ENCODE measurements at places on chromosomes 6 and 20.

- DNase-seq: no peak
Measured at GRCh38 chr6:45633272-45633908, 255.7 kb upstream of the SUPT3H start.

- peak; percentile 27 for DNase-seq
Measured at GRCh38 chr6:166955865-166956443, 396 bp downstream of the RNASET2 start.

DNA sequence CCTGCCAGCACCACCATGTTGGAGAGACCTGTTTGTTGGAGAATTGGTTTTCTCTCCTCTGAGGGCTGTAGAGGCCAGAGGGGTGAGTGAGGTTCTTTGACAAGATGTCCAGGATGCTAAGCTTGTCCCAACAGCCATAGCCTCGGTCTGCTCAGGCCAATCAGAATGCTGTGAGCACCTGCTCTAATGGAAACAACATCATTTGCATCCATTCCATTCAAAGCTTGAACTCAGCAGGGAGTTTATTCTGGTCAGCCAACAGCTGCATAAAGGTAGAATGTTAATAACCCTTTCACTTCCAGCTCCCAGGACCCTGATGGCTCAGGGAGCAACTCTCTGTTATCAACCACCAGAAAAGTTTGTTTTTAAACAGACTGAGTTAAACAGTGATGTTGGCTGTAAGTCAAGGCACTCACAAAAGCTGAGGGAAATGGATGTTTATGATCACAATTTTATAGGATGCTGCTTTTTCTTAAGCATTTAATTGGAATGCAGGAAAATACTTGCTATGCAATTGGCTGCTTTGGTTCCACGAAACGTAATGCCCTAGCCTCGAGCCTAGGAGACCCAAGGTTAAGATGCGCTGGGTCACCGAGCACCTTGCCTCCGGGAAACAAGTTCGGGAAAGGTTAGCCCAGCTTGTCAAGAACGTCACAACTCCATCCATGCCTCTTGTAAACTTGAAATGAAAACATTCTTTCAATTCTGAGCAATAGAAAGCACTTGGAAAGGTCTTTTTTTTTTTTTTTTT, 155.2 kb downstream of the NFATC2 start:
- no peak for DNase-seq

DNA sequence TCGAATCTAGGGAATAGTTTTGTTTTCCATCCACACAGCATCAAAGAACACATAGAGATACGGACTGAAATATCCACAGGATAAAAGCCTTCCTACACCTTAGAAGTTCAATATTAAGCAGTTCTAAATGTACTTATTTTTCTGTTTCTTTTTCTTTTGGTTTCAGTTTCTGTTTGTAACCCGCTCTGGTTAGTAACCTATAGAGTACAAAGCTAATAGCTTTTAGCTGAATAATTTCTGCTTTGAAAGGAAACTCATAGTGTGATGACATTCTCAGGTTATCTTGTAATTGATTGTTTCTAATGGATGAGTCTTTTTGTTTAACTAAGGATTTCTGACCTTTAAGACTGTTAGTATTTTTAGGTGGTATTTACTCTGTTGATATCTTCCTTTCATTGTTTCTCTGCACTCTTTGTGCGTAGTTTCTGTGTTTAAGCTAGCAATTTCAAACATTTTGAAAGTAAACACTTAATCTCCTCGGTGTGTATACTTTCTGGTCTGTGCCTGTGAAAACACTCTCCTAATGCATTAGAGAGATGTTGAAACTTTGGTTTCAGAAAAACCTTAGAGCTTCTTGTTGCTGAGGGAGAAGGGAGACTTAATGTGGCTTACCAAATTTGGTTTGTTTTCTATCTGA, 385.5 kb downstream of the HDGFL1 start:
- DNase-seq: no peak

DNA sequence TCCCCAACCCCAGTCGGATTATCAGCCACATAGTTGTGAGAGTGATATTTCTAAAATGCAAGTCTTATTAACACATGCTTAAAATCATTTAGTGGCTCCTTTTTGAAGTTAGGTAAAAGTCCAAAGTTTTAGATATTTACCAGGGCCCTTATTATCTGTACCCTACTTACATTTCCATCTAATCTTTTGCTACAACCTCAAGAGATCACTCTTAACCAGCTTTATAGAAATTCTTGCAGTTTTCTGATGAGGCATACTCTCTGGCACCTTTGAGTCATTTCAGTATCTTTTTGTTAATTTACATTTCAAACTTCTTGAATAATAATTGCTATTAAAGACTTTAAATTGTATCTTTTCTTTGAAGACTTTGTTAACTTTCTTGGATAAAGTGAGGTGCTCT, 453.3 kb downstream of the RFPL4B start:
- peak; percentile 20 for DNase-seq

GRCh38 chr20:49979030-49979832, 3.5 kb upstream of the SNAI1 start:
- DNase-seq: peak; percentile 39

DNA sequence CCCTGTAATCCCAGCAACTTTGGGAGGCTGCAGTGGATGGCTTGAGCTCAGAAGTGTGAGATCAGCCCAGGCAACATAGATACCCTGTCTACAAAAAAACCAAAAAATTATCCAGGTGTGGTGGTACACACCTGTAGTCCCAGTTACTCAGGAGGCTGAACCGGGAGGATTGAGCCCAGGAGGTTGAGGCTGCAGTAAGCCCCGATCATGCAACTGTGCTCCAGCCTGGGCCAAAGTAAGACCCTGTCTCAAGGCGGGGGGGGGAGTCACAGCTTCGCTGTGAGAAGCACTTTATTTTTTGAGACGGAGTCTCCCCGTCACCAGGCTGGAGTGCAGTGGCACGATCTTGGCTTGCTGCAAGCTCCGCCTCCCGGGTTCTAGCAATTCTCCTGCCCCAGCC, 54.2 kb downstream of the EZR start:
- DNase-seq: no peak

- DNase-seq: peak; percentile 87
Measured at GRCh38 chr20:38985603-38986170, 23.5 kb downstream of the DHX35 start.

DNA sequence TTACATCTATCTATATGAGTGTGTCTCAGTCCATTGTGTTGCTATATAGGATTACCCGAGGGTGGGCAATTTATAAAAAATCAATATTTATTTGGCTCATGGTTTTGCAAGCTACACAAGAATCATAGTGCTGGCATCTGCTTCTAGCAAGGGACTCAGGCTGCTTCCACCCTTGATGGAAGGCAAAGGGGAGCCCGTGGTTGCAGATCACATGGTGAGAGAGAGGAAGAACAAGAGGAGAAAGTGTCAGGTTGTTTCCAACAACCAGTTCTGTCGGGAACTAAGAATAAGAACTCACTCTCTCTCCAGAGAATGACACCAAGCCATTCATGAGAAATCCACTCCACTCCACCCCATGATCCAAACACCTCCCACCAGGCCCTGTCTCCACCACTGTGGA, 48.2 kb upstream of the TENT5A start:
- DNase-seq: no peak

- peak; percentile 60 for DNase-seq
Measured at GRCh38 chr6:131116755-131117360, 18.4 kb upstream of the AKAP7 start.

GRCh38 chr6:25318589-25318988, 39.4 kb downstream of the CARMIL1 start:
- DNase-seq: no peak

GRCh38 chr6:116449565-116449964, 11.6 kb upstream of the CALHM6 start:
- DNase-seq: no peak

DNA sequence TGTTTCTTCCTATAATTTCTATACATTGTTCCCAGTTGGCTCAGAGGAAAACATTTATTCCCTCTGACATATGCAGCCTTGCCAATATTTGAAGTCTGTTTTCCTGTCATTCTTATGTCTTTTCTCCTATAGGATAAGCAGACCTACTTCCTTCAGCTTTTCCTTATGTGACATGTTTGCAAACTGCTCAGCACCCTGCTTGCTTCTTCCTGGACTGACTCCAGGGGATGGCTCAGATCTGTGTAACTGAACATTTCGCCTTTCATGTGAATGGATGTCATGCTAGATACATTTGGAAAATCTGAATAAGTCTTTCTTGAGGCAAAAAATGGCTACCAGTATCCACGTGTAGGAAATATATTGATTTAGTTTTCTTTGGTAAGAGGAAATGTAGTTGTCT, 113.2 kb downstream of the CARMIL1 start:
- peak; percentile 35 for DNase-seq

DNA sequence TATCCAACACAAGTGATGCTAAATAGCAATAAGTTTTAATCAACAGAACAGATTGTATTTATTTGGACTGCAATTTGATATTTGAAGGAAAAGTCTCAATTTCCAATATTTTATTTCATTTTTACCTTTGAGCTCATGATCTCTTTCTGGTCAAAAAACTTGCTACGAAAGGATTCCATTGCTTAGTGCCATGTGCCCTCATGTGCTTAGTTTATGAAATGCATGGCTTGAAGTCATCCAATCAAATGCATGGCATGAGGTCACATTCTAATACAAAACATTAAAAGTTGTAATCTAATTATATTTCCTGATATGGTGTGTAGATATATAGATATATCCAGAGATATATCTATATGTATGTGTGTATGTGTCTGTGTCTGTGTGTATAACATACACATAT, 321.2 kb upstream of the ADGRB3 start:
- peak; percentile 30 for DNase-seq

DNA sequence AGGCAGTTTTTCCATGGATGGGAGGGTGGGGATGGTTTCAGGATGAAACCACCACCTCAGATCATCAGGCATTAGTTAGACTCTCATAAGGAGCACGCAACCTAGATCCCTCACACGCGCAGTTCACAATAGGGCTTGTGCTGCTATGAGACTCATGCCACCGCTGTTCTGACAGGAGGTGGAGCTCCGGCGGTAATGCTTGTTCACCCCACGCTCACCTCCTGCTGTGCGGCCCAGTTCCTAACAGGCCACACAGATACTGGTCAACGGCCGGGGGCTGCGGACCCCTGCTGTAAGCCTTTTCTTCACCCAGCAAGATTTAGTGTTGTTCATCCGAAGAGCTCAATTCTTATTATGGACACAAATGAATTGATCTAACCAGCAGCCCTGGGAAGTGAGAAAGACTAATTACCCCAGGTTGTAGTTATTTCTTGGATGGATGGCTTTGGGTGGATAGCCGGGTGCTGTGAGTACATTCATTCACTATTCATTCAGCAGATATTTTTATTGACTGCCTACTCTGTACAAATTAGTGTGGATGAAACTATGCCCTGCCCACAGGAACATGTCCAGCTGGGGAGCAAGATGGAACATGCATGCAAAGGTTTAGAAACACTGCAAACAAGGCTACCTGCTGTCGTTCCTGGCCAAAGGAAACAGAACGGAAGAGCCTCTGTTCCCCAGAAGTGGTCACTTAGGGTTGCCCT, 57.2 kb downstream of the RIOK1 start:
- DNase-seq: peak; percentile 70

DNA sequence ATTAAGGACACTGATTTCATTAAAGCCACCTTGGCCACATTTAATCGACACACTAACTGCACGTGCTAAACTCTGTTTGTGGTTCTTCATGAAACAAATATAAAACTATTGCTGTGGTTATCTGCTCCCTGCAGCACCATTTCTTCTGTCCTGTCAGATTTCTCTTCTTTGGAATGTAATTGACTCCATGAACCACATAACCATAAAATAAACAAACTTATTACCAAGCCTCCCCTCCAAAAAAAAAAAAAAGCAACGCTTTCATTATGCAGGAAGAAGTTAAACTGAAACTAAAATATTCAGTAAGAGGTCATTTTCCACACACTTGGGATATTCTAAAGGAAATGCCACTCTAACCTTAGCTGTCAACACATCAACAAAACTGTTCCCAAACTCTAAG, 319.1 kb upstream of the NT5E start:
- peak; percentile 88 for DNase-seq

GRCh38 chr6:151385177-151385576, 6.2 kb downstream of the ZBTB2 start:
- no peak for DNase-seq

- no peak for DNase-seq
Measured at GRCh38 chr6:167711211-167711610, 115.5 kb upstream of the AFDN start.

- peak; percentile 92 for DNase-seq
Measured at GRCh38 chr6:83183082-83183828, 9.8 kb downstream of the PGM3 start.

- no peak for DNase-seq
Measured at GRCh38 chr20:12093057-12093796, 175.5 kb downstream of the BTBD3 start.

DNA sequence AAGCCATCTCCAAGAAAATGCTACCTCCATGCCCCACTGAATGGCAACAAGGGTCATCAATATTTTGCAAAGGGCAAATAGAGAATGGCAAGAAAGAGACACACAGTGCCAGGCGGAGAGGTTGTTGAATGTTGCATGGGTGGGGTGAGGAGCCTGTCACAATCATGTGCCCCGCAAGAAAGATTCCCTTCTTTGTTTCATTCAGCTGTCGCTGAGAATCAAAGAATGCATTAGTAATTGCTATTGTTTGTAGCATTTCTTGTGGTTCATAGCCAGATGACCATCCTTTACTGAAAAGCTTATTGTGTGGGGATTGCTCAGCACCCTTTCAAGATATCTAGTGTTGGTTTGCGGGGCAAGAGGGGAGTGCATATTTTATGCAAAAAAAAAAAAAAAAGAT, 166.5 kb upstream of the QKI start:
- no peak for DNase-seq

- no peak for DNase-seq
Measured at GRCh38 chr6:166202321-166202733, 34.7 kb upstream of the TBXT start.

DNA sequence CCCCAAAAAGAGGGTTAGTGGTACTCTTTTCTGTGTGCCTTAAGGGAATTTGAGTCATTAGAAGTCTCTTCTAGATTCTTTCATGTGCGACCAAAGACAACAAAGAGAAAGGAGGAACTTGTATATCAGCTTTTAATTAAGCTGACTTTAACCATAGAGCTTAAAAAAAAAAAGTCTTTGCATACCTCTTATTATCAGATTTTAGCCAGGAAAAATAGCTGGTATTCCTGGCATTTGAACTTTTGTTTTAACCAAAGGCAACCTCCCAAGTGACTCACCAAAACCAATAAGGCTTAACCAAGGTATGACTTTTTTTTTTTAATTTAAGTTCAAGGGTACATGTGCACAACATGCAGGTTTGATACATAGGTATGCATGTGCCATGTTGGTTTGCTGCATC, 375.0 kb downstream of the CDC5L start:
- no peak for DNase-seq

DNA sequence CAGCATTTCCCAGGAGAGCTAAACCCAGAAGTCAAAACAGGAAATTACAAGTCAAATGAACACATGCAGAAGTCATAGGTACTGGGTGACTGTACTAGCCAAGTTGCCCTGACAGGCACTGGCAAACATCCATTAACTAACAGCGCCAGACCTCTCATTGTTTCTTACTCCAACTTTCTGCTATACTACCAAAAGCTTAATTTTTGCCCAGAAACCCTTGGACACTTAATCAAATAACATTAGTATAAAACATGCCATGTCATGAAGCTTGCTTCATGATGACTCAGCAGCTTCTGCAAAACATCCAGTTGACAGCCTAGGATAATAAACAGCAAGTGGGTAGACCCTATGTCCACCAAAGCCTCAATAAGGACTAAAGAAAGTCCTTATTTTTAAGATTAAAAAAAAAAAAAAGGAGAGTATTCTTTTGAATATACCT, 3.5 kb downstream of the NUP153 start:
- peak; percentile 76 for DNase-seq

Measured in fibroblast of skin of scalp (primary cell).